ENCODE measurements at places on chromosomes 1 and 21. TPM values are rescaled to one million over a fixed set of nuclear protein-coding genes. Genes with fewer than 3 reads are reported as not detected.

Gene PRKCZ
- 26.7 TPM for total RNA-seq

- no peaks in the 10 kb centered on the region for H3K4me1 ChIP-seq
- no peak for DNase-seq
- no peaks in the 10 kb centered on the region for H3K36me3 ChIP-seq
- H3K27me3 ChIP-seq = peaks cover 31% of the 10 kb centered on the region
- no peak overlapping the region for H3K27ac ChIP-seq
These were observed 1.8 kb downstream of the VANGL2 start for GRCh38 chr1:160402001-160402795.

DNA sequence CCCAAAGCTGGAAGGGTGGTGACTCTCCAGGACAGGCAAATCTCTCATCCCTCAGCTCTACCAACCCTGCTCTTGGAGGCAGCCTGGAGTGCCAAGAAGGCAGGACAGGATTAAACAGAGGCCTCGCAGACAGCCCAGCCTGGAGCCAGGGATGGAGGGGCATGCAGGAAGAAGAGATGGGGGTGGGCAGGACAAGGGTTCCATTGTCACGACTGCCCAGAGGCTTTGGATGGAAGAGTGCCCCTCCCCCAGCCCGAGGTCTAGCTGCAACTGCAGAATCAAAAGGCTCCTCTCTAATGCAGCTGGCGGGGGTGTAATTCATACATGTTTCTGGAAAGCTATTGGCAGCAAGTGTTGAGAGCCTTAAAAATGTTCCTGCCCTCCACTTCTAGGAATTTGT is 8.8 kb downstream of the RAB7B start:
- no peak overlapping the region for H3K27ac ChIP-seq
- no peak overlapping the region for H3K4me3 ChIP-seq
- H3K4me1 ChIP-seq = no peaks in the 10 kb centered on the region

- no peak overlapping the region for H3K27ac ChIP-seq
- H3K4me3 ChIP-seq = no peak overlapping the region
- no peaks in the 10 kb centered on the region for H3K4me1 ChIP-seq
- no peaks in the 10 kb centered on the region for H3K27me3 ChIP-seq
- no peaks in the 10 kb centered on the region for H3K36me3 ChIP-seq
These were observed 44.8 kb downstream of the ATP5PO start for GRCh38 chr21:33870768-33871167.

GRCh38 chr1:248786156-248786555 is 30.6 kb upstream of the LYPD8 start:
- DNase-seq = no peak
- H3K27me3 ChIP-seq = no peaks in the 10 kb centered on the region
- H3K36me3 ChIP-seq = no peaks in the 10 kb centered on the region
- H3K4me1 ChIP-seq = no peaks in the 10 kb centered on the region

- H3K4me3 ChIP-seq = no peak overlapping the region
- H3K27me3 ChIP-seq = no peaks in the 10 kb centered on the region
- no peaks in the 10 kb centered on the region for H3K36me3 ChIP-seq
- no peak overlapping the region for H3K27ac ChIP-seq
These were observed 170.4 kb upstream of the SYT6 start for GRCh38 chr1:114323959-114324661.
